Right renal cortex interstitium (tissue), 3 donors: ENCODE measurements at places on chromosomes 5 and 9. TPM values are rescaled to one million over a fixed set of nuclear protein-coding genes. Genes with fewer than 3 reads are reported as not detected.

The C9orf50 gene
- polyA plus RNA-seq: 0.34 TPM

The CDC42SE2 gene
- polyA plus RNA-seq: 61.1 TPM

The PLAC8L1 gene
- 0.82 TPM for polyA plus RNA-seq

The SEMA6A gene
- polyA plus RNA-seq: 50.9 TPM

The RIMOC1 gene
- 32.9 TPM for polyA plus RNA-seq

The RNF224 gene
- polyA plus RNA-seq: 4.6 TPM

GRCh38 chr9:9498128-9498527, 1114.7 kb downstream of the PTPRD start:
- DNase-seq: no peak

DNA sequence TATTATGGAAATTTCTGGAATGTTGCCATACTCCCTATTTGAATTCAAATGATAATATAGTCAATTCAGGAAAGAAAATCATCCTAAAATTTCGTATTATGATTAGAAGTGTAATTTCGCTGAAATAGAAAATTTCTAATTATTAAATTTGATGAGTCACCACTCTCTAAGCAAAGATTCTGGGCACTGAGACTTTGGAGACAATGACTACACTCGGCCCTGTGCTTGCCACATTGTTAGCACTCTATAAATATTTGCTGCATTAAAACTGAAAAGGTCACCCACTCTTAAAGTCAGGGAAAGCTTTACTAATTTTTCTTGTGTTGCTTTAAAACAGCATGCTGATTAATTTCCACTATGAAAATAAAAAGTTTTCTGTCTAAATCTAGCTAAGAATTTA, 240.3 kb downstream of the TLE4 start:
- DNase-seq: no peak

DNA sequence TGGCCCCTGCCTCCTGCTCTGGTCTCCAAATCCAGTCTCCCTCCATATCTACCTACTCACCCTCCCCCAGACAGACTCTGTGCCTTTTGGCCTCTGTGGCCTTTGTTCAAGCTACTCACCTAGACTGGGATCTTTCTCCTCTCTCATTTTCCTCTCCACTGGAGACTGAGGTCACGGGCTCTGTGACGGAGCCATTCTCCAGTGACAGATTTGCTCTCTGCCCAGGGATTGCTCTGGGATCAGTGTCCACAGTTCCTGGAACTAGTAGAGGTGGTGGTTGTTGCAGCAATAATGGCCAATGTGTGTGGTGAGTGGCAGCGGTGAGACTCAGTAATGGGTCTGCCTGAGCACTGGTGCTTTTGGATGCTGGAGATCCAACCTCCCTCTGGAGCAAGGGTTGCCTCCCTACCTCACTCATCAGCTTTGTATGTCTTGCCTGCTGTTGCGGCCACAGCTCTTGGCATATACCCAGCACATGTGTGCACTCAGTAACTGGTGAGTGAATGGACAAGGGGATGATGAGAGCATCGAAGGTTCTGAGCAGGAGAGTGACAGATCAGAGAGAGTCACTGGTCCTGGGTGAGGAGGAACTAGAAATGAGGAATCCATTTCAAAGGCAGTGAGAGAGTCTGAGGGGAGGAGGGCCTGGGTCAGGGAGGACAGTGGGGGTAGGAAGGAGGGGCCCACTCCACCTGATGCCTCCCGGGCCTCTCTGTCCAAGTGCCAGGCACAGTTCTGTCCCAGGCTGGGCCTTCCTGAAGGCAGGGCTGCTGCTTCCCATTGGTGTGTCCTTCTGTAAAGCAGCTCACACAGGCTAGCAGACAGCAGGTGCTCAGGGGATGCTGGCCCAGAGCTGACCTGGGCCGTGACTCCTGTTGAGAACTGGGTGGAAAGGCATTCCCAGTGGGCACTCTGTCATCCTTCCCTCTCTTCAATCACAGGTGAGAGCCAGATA, 96.5 kb upstream of the PITX1 start:
- DNase-seq: no peak

- DNase-seq: no peak
Observed at GRCh38 chr5:32312197-32312594, 543 bp downstream of the MTMR12 start.

DNA sequence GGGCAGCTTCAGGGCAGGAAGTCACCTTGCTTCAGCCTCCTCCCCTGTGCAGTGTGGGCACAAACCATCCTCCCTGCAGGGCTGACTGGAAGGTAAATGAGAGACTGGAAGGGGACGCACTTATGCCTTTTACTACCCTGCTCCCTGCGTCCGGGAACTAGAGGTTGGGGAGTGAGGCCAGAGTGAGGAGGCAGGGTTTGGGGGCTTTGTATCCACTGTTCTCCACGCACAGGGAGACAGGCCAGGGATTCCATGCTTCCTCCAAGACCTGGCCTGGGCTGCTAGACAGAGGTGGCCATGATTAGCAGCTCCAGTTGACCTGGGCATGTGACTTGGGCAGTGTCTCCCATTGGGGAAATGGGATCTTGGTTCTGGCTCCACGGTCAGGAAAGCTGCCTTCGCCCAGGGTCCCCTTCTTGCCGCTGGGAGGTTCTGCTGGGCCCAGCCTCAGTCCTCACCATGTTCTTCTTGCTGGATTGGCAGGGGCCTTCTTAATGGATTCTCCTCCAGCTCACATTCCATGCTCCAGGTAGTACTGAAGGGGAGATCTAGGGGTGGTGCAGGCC, 37.0 kb upstream of the PSD2 start:
- DNase-seq: no peak

DNA sequence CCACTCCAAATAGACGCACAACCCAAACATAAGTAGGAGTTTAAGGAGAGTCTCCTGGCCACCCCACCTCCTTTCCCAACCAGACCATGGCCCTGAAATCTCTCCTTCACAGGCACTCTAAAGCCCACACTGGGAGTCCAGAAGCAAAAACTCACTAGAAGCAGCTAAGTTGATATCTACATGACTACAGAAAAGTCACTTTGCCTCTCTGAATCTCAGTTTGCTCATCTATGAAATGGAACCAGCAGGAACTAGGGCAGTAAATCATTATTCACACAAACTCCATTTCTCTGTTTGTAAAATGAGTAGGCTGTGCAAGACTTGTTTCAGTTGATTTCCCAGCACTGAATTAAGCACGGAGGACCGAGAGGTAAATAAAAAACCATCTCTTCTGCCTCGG, 4.1 kb upstream of the WWC1 start:
- DNase-seq: no peak

GRCh38 chr9:36030871-36031270, 5.8 kb upstream of the RECK start:
- DNase-seq: no peak

DNA sequence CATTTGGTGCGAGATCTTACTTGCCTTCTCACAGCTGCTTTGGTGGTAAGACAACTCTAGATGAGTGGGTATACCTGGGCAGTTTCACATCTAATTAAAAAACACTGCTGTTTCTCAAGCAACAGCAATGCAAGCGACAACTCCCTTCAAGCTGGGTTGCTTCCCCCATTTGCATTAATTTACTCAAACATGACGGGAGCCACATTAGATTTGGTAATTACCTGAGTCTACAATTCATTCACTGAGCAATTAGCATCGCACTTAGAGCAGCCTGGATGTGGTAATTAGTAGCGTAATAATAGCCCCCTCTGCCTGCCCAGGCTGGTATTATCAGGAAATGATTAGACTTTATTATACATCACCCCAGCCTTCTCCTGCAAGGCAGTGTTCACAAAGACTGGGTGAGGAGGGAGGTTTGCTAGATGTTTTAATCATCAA, 73.4 kb downstream of the FBXO38 start:
- DNase-seq: no peak

DNA sequence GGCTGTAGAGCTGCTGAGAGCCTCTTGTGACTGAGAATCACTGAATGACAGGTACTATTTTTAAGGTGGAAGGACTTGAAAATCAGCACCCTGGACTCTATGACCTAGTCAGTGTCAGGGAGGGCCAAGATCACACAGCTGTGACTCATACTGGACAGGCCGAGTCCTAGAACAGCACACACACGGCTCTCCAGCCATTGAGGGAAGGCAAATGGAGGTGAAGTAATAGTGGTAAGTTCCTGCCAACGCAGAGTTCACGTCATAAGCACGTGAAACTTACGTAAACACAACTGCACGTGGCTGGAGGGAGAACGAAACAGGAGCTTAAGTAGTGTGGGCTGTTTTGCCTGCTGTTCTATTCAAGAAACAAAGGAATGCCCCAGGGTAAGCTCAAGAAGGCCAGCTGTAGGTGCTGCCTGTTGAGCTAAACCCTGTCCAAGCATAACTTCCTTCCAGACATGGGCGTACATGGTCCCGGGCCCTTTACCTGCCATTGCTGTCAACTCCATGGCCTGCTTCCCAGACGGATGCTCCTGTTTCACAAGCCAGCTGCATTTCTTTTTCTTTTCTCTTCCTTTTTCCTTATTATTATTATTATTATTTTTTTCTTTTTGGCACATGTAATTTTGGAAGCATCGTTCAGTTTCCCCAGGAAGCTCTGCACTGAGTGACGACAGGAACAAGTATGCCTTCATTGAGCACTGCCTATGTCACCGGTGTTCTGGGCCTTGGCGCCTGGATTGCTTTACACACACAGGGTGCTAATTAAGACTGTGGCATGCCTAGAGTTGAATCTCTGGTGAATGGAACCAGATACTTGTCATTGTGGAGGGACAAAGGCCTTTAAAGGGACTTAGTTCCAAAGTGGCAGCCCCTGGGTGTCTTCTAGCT, 10.2 kb upstream of the LCP2 start:
- no peak for DNase-seq

- no peak for DNase-seq
Observed at GRCh38 chr9:32635362-32635761, at the start of gene TAF1L. Gene TAF1L, minus strand, starts transcription at chr9:32635669. Its CDS starts 90 bp downstream, at chr9:32635579.
